Keratinocyte (primary cell): ENCODE measurements at places on chromosomes 1 and 21. TPM values are rescaled to one million over a fixed set of nuclear protein-coding genes. Genes with fewer than 3 reads are reported as not detected.

GRCh38 chr1:236282425-236282716, 613 bp upstream of the ERO1B start:
- peak overlapping the region; percentile 84 for H3K4me3 ChIP-seq
- DNase-seq = no peak
- no peaks in the 10 kb centered on the region for H3K27me3 ChIP-seq
- H3K4me1 ChIP-seq = peaks cover 4% of the 10 kb centered on the region
- H3K27ac ChIP-seq = peak overlapping the region; percentile 59

GRCh38 chr1:186099336-186100104, 275.5 kb downstream of the TPR start:
- H3K4me1 ChIP-seq = no peaks in the 10 kb centered on the region
- H3K27ac ChIP-seq = no peak overlapping the region
- H3K36me3 ChIP-seq = no peaks in the 10 kb centered on the region
- DNase-seq = no peak
- no peak overlapping the region for H3K4me3 ChIP-seq

Gene S100A1
- 0.12 to 0.15 TPM in 2 of 3 replicates, not detected in the other for polyA plus RNA-seq

Gene LIN28A
- polyA plus RNA-seq = 0.03 TPM in 1 of 3 replicates, not detected in the others

- no peak overlapping the region for H3K4me3 ChIP-seq
- no peaks in the 10 kb centered on the region for H3K36me3 ChIP-seq
- no peak for DNase-seq
- H3K4me1 ChIP-seq = no peaks in the 10 kb centered on the region
Observed at GRCh38 chr1:198549866-198550265, 9.4 kb upstream of the ATP6V1G3 start.

Gene PLPPR5
- polyA plus RNA-seq = 0.50 to 0.93 TPM (median 0.68 TPM) in 3 replicates

GRCh38 chr1:117022114-117022513, 20.6 kb downstream of the CD101 start:
- no peak for DNase-seq
- H3K4me1 ChIP-seq = no peaks in the 10 kb centered on the region
- no peak overlapping the region for H3K27ac ChIP-seq
- no peak overlapping the region for H3K4me3 ChIP-seq
- peaks cover 6% of the 10 kb centered on the region for H3K36me3 ChIP-seq

DNA sequence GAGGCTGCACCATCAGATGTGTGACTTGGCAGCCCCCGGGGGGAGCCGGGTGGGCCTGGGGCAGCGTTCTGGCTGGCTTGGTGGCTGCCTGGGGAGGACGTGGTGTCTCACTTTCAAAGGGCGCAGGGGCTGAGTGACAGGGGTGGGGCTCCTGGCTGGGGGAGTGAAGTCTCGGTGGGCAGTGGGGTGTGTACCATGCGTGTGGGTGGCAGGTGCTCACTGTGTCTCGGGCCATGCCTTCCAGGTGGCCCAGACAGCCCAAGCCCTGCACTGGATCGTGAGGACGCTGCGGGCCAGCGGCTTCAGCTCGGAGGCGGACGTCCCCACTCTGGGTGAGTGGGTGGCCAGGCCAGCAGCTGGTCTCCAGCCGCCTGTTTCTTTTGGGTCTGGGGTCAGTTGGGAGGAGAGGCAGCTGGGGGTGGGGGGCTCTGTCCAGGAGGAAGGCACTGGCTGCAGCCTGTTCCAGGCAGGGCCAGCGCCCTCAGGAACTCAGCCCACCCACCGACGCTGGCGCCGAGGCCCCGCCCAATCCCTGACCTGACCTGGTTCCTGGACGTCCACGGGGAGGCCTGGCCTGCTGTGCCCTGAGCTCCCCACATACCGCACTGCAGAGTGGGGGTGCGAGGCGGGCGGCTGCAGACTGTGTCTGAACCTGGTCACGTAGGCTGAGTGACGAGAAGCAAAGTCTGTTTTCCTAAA, 30.6 kb upstream of the LRRC3 start:
- no peaks in the 10 kb centered on the region for H3K36me3 ChIP-seq
- no peaks in the 10 kb centered on the region for H3K4me1 ChIP-seq
- no peak overlapping the region for H3K27ac ChIP-seq
- DNase-seq = no peak
- no peaks in the 10 kb centered on the region for H3K27me3 ChIP-seq

- no peaks in the 10 kb centered on the region for H3K27me3 ChIP-seq
- no peak for DNase-seq
- no peak overlapping the region for H3K4me3 ChIP-seq
- no peaks in the 10 kb centered on the region for H3K36me3 ChIP-seq
Observed at GRCh38 chr1:245776139-245776538, 621.4 kb downstream of the KIF26B start.

Gene ZNF648
- polyA plus RNA-seq = not detected in 3 replicates

GRCh38 chr1:22343456-22344328, 108.0 kb upstream of the ZBTB40 start:
- no peaks in the 10 kb centered on the region for H3K36me3 ChIP-seq
- no peaks in the 10 kb centered on the region for H3K4me1 ChIP-seq
- no peak overlapping the region for H3K27ac ChIP-seq
- H3K4me3 ChIP-seq = no peak overlapping the region
- no peak for DNase-seq

DNA sequence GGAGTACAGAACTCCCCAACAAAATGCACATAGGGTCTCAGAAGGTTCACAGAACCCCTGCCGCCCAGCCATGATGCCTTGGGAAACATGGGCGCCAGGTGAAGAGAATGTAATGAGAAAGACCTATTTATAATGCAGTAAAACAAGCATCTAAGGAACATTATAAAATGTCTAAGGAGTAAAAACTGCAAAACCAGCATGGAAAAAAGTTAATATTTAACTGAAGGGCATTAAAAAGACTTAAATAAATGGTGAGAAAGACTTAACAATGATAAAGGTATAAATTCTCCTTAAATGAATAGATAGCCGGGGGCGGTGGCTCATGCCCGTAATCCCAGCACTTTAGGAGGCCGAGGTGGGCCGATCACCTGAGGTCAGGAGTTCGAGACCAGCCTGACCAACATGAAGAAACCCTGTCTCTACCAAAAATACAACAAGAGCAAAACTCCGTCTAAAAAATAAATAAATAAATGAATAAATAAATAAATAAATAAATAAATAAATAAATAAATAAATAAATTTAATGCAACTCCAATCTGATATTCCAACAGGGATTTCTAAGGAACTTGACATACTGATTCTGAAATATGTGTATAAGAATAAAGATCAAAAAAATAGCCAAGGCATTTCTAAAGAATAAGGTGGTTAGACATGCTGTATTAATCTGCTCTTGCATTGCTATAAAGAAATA, 27.3 kb upstream of the ACOT11 start:
- no peaks in the 10 kb centered on the region for H3K36me3 ChIP-seq
- H3K4me3 ChIP-seq = no peak overlapping the region
- no peak overlapping the region for H3K27ac ChIP-seq
- DNase-seq = no peak

GRCh38 chr1:93888900-93889299, 9.9 kb upstream of the DNTTIP2 start:
- H3K27ac ChIP-seq = no peak overlapping the region
- no peak overlapping the region for H3K4me3 ChIP-seq
- no peaks in the 10 kb centered on the region for H3K4me1 ChIP-seq
- H3K36me3 ChIP-seq = peaks cover 7% of the 10 kb centered on the region

GRCh38 chr1:38533772-38534472, 325.6 kb downstream of the RRAGC start:
- no peak for DNase-seq
- H3K4me1 ChIP-seq = no peaks in the 10 kb centered on the region
- no peaks in the 10 kb centered on the region for H3K36me3 ChIP-seq
- H3K27ac ChIP-seq = no peak overlapping the region

DNA sequence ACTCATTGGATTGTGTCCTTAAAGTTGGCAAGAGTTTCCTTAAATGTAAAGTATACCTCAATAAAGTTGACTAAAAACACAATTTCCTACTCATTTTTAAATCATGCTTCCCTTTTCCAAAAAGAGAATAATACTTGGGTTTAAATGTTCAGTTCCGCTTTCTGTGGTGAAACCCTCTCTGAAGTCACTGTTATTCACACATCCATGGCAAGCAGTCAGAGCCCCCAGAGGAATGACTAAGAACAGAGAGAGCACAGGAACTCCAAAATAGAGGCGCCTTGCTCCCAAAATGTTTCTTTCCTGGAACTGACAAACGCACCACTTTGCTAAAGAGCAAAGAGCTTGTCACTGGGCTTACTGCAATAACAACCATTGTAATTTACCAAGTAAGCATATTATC, 142.5 kb downstream of the TIAM1 start:
- no peaks in the 10 kb centered on the region for H3K27me3 ChIP-seq
- no peaks in the 10 kb centered on the region for H3K36me3 ChIP-seq
- H3K4me1 ChIP-seq = peaks cover 4% of the 10 kb centered on the region
- H3K4me3 ChIP-seq = no peak overlapping the region

Gene CFAP57
- 0.24 to 0.39 TPM (median 0.32 TPM) in 3 replicates for polyA plus RNA-seq

Gene NENF
- 37.8 to 72.2 TPM (median 65.6 TPM) in 3 replicates for polyA plus RNA-seq

DNA sequence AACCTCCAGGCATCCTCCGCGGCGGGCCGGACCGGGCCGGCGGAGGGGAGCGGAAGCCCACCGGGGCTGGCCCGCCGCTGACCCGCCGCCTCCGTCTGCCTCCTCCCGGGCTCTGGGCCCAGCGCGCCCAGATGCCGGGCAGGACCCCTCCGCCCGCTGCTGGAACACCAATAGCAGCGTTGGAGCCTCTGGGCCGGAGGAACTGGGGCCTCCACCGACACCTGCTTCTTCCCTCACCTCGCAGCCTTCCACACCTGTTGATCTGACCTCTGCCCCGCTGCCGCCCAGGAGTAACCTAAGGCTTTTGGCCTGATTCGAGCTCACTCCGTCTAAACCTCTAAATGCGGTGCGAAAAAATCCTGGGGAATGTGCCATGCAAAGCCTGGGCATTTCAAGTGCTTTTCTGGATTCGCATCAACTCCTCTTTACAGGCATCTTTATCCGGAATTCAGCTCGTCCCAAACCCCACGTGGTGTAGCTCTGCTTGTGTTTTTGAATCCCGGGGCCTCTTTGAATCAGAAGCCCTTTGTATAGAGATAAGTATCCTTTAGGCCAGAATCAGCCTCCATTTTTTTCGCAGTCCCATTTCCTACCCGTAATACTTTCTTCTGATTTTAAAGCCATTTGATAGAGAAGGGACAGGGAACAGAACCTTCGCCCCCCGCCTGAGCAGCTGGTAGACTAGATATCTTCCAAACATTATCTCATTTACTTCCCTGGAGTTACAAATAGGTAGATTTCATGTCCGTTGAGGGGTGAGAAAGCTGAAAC, 680 bp upstream of the CNN3 start:
- H3K4me1 ChIP-seq = peaks cover 15% of the 10 kb centered on the region
- H3K4me3 ChIP-seq = no peak overlapping the region
- H3K27ac ChIP-seq = no peak overlapping the region
- no peak for DNase-seq
- H3K27me3 ChIP-seq = no peaks in the 10 kb centered on the region

Gene MTARC1
- 0.68 to 2.1 TPM (median 2.1 TPM) in 3 replicates for polyA plus RNA-seq

Gene KRTAP20-2
- not detected in 3 replicates for polyA plus RNA-seq

Gene COP1
- 26.0 to 38.9 TPM (median 29.9 TPM) in 3 replicates for polyA plus RNA-seq

- no peak overlapping the region for H3K27ac ChIP-seq
- no peak overlapping the region for H3K4me3 ChIP-seq
- no peaks in the 10 kb centered on the region for H3K4me1 ChIP-seq
- peaks cover 4% of the 10 kb centered on the region for H3K36me3 ChIP-seq
- H3K27me3 ChIP-seq = no peaks in the 10 kb centered on the region
Observed at GRCh38 chr1:53315456-53316423, 12.1 kb downstream of the LRP8 start.

Gene SHE
- polyA plus RNA-seq = 0.01 to 0.02 TPM (median 0.01 TPM) in 3 replicates

GRCh38 chr21:45154511-45155508, 80.4 kb downstream of the ADARB1 start:
- no peaks in the 10 kb centered on the region for H3K27me3 ChIP-seq
- H3K4me1 ChIP-seq = peaks cover 3% of the 10 kb centered on the region
- H3K36me3 ChIP-seq = no peaks in the 10 kb centered on the region
- no peak overlapping the region for H3K4me3 ChIP-seq
- no peak for DNase-seq

DNA sequence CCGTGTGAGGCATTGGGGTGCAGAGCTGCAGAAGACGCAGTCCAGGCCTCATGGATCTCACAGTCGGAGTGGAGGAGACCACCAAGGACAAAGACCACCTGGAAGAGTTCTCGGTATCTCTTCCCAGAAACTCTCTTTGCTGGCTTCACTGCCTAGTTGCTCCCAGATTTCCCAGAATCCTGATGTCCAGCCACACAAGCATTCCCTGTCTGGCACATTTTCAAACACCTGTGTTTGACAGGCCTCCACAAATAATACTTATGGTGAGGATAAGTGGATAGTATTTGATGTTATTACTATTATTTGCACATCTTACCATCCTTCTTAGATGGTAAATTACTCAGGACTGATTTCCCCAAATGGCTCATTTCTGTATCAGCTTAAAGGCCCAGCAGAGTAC, 27.7 kb upstream of the KANK4 start:
- no peak overlapping the region for H3K4me3 ChIP-seq
- peaks cover 3% of the 10 kb centered on the region for H3K27me3 ChIP-seq
- no peak overlapping the region for H3K27ac ChIP-seq
- H3K36me3 ChIP-seq = no peaks in the 10 kb centered on the region

Gene LAMB3
- polyA plus RNA-seq = 659 to 1,206 TPM (median 953 TPM) in 3 replicates

Gene TSNAX
- 21.5 to 32.6 TPM (median 30.9 TPM) in 3 replicates for polyA plus RNA-seq

Gene PCBP3
- polyA plus RNA-seq = 0.10 to 0.26 TPM (median 0.25 TPM) in 3 replicates

DNA sequence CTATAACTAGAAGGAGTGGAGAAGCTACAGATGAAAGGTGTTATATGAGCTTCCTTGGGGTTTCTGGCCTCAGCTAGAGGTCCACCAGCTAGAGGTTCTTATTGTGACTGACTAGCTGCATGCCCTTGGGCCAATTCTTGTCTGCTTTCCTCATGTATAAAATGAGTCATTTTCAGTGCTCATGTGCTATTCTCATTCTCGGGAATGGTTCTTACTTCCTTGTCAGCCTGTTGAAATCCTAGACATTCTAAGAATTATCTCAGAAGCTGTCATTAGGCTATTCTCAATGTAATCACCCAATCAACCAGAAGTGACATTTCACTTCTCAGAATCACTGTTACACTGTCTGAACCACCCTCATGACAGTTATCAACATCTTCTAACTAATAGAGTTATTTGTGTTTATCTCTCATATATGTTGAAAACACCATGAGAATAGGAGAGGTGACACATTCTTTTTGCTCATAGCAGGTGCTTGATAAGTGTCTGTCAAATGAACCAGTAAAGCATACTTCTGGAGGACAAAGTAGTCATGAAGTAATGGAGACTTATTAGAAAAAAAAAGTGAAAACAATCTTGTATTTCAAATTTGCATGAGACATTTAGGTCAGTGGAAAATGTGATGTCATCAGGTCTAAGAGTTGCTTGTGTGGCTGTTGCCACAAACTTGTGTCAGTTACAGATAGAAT, 122.8 kb upstream of the IVNS1ABP start:
- no peak overlapping the region for H3K4me3 ChIP-seq
- peaks cover 30% of the 10 kb centered on the region for H3K4me1 ChIP-seq
- H3K27me3 ChIP-seq = no peaks in the 10 kb centered on the region
- DNase-seq = peak; percentile 71
- no peaks in the 10 kb centered on the region for H3K36me3 ChIP-seq

GRCh38 chr1:19315378-19316198, 3.5 kb downstream of the SLC66A1 start:
- peaks cover 48% of the 10 kb centered on the region for H3K4me1 ChIP-seq
- H3K27ac ChIP-seq = no peak overlapping the region
- H3K27me3 ChIP-seq = no peaks in the 10 kb centered on the region
- peaks cover 7% of the 10 kb centered on the region for H3K36me3 ChIP-seq
- DNase-seq = no peak

Gene BSND
- polyA plus RNA-seq = not detected in 3 replicates
